ENCODE measurements at places on chromosomes 3 and 15.
A peak's percentile ranks its signal among the peaks of the same experiment; 100 is the strongest.

- DNase-seq: peak; percentile 78
Measured at GRCh38 chr3:32781211-32781968, 36.4 kb upstream of the TRIM71 start.

GRCh38 chr3:100124201-100124761, 10.0 kb upstream of the FILIP1L start:
- no peak for DNase-seq

- no peak for DNase-seq
Measured at GRCh38 chr3:110677506-110677905, 394.1 kb upstream of the NECTIN3 start.

DNA sequence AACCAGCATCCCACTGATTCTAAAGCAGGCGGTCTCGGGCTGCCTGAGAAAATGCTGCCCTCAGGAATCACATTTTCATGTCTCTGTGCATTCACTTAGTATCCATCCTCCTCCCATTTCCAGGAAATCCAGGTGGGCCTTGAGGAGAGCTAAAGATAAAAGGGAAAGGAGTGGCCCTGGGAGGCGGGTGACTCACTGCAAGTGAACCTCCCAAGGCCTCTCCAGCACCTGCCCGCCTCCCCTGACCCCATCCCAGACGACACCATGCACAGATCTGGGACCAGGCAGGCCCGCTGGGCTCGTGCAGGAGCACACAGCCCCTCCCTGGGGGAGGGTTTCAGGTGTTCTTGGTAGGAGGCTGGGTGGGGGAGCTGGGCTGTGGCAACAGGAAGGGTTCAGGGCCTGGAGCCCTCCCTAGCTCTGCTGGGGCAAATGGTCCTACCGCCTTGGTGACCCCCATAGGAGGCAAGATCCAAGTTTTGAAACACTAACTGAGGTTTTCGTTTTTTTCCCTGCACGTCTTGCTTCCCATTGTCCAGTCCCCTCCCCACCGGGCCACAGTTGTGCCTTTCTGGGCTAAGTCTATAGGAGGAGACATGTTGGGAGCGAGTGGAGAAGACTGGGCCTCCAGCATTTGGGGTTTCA, 22.2 kb downstream of the MELTF start:
- no peak for DNase-seq

- no peak for DNase-seq
Measured at GRCh38 chr3:62365391-62366125, 7.8 kb downstream of the FEZF2 start.

DNA sequence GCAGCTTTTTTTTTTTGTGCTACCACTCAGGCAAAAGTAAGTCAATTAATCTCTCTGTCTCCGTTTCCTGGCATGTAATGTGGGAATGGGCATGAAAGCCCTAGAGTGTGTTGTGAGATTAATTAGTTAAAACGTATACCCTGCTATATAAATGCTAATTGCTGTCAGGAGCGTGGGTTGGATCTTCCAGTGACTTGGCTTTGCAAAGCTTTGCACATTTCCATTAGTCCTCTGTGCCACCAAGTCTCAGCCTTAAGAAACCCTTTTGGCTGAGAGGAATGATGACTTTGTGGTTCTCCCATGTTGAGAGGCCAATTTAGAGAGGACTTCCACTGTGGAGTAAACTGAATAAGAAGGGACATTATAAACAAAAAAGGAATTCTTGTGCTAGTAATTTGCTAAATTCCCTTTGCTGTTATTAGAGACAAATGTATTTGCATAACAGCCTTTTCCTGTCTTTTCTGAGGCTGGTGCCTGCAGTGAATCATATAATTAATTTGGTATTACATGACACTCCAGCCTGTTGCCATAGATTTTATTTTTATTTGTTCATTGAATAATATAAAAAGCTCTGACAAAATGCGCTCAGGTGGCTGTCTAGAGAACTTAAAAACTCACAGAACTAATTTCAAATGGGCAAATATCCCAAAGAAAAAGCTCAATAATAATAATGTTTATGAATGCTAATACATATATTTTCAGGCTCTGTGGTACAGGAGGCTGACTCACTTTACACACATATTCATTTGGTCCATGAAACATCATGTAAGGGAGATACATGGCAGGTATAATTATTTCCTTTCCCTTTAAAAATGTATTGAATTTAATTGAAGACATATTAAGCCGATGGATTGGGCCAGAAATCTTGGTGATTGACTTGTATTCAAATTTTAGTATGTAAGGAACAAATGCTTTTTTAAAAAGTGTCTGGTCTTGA, 82.7 kb downstream of the IL1RAP start:
- DNase-seq: no peak

DNA sequence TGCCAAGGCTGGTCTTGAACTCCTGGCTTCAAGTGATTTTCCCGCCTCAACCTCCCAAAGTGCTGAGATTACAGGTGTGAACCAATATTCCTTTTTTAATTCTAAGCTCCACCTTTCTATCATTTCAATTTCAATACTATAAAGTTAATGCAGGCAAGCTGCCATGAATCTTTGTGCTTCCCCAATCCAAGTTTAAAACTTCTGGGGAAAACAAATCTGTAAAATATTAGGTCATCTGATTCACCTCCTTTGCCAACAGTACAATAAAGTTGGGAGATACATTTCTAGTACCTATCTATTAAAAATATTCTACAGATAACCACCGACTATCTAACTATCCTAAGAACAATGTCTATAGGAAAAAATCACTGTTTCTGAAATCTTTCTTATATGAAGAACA, 102.1 kb downstream of the ATP8B4 start:
- no peak for DNase-seq

GRCh38 chr15:45187578-45187893, 230 bp downstream of the SHF start:
- DNase-seq: no peak

GRCh38 chr3:185439745-185440466, 58.9 kb downstream of the TMEM41A start:
- no peak for DNase-seq

DNA sequence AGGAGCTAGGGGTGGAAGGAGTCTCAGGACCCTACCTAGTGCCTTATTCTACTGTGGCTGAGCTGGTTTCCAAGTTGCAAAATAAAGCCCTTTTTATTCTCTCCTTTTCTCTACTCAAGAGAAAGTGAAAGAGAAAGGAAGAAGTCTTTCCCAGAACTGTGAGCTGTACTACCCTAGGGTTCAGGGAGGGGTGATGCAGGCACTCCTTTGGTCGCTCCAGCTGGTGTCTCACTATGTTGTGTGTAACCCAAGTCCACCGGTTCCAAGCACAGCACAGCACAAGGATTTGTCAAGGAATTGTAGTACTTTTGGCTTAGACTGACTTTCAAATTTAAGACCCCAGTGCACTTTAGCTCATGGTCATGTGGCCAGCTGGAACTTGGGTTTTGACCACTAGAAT, 1721.7 kb downstream of the OTOL1 start:
- DNase-seq: no peak

DNA sequence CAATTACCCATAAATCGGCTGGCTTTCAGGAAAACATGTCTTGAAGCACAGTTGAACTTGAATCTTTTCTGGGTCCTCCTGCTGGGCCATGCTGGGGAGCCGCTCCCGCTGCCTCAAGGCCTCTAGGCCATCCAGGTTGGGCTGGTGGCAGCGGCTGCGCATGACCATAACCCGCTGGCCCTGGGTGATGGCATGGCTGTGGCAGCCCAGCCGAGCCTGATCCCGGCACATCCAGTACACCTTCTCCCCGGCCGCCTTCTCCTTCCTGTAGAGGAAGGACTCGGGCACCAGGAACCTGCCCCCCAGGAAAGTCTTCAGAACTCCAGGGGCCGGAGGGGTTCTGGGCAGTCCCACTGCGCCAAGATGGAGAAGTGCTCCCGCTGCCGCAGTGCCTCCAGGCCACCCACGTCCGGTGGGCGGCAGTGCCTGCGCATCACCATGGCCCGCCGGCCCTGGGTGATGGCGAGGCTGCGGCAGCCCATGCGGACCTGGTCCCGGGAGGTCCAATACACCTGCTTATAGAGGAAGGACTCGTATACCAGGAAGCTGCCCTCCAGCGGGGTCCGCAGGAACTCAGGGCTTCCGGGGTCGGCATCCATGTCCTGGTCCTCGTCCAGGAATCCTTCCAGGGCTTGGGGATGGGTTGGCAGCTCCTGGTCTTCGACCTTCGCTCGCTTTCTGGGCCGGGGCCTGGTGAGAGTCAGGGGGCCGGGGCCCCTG, 84.3 kb upstream of the FXR1 start:
- no peak for DNase-seq

DNA sequence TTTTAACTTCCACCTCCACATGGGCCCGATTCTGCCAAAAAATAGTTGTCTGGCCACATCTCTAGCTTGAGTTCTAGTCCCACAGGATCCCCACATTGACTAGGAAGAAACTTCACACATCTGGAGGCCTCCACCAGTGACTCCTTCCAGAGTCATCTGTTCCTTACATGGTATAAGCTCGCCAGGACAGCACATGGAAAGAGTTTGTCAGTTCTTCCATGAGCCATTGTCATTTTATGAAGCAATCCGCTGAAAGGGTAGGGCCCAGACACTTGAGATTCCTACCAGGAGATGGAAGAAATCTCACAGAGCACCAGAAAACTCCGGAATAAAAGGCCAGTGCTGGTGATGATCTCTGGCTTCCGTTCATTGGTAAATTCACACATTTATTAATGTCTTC, 350.5 kb upstream of the ICE2 start:
- DNase-seq: no peak

GRCh38 chr3:153038779-153039178, 123.2 kb upstream of the RAP2B start:
- DNase-seq: no peak

DNA sequence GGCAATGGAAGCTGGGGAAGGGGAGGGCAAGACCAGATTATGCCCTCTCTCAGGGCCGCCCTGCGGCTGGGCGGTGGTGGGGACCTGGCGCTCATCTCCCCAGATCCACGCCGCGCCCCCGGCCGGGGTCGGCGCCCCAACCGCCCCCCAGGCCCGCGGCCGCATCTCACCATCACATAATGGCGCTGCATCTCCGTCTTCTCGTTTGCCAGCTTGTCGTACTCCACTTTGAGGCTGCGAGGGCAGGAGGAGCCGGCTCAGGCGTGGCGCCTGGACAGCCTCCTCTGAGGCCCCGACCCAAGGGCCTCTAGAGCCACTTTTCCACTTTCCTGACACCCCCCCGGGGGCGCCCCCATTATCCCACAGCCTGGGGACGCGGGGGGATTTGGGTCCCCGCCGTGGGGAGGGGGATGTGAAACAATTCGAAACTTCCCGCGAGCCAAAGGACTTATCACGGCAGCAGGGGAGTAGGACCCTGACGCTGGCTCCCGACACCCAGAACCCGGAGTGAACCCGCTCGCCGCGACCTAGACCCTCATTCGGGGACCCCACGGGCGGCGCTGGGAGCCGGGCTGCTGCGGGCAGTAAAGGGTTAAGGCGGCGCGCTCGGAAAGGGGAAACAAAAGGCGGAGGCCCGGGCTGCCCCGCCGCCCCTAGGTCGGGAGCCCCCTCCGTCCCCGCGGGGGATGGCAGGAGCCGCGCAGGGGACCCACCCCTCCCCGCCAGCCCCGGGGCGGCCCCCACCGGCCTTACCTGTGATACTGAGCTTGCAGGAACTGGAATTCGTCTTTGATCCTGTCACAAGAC, 2.1 kb downstream of the TLE3 start:
- no peak for DNase-seq

- DNase-seq: no peak
Measured at GRCh38 chr15:58873267-58873666, 60.2 kb downstream of the SLTM start.

- DNase-seq: no peak
Measured at GRCh38 chr3:186922790-186923189, 7.5 kb upstream of the ST6GAL1 start.

DNA sequence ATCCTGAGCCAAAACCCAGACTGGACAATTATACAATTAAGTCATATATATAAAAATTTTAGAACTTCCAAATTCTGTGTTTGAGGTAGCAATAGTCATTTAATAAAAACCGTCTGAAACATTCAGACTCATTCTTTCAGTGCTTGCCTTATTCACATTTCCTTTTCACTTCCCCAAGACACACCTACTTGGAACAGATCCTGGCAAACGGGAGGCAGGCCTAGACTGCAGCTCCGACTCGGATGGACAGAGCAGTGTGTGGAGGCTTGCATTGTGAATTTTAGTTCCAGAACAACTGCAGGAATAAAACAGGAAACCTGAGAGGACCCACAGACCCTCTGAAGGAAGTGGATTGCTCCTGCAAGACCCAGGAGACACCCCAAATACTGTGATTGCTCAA, 341.4 kb downstream of the CNTN3 start:
- no peak for DNase-seq

GRCh38 chr15:100688549-100689120, 86.2 kb downstream of the ASB7 start:
- DNase-seq: no peak

GRCh38 chr3:15645740-15646501, 44.4 kb downstream of the BTD start:
- no peak for DNase-seq

DNA sequence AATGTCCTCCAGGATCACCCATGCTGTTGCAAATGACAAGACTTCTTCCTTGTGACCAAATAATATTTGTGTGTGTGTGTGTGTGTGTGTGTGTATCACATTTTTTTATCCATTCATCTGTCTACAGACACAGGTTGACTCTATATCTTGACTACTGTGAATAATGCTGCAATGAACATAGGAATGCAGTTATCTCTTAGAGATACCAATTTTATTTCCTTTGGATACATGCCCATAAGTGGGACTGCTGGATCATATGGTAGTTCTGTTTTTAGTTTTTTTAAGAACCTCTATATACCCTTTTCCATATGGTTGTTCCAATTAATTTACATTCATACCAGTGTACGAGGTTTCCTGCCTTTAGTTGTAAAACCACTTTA, 41.7 kb downstream of the GPR176 start:
- no peak for DNase-seq

- DNase-seq: no peak
Measured at GRCh38 chr15:73927003-73927475, 777 bp downstream of the LOXL1 start.

DNA sequence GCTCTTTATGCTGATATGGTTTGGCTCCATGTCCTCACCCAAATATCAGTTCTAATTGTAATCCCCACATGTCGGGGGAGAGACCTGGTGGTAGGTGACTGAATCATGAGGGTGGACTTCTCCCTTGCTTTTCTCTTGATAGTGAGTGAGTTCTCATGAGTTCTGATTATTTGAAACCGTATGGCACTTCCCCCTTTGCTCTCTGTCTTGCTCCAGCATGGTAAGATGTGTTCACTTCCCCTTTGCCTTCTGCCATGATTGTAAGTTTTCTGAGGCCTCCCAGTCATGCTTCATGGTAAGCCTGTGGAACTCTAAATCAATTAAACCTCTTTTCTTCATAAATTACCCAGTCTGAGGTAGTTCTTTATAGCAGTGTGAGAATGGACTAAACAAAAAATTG, 107.6 kb downstream of the IMPG2 start:
- DNase-seq: no peak

DNA sequence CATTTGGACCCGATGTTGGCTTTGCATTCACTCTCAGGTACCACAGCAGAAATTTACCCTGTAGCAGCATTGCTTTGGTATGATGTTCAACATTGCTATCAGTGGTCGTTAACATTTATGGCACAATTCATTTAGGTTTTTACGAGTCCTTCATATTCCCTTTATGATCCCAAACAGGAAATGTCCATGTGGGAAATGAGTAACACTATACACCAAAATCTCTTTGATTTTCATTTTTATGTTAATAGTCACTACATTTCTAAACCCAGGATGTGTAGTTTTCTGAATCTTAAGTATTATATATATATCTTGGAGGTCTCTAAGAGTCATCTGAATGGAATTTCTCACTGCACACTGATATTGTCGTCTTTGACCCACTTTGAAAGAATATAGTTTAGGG, 78.5 kb upstream of the RBMS3 start:
- DNase-seq: no peak

All from 8988T (cell line).